ENCODE measurements at places on chromosomes 5 and 9.

- no peak for DNase-seq
Measured at GRCh38 chr9:129368444-129368978, 190.4 kb upstream of the IER5L start.

- peak; percentile 29 for DNase-seq
Measured at GRCh38 chr9:34403554-34404380, 27.1 kb upstream of the MYORG start.

GRCh38 chr5:140339636-140340035 is 6.8 kb downstream of the HBEGF start:
- DNase-seq = no peak

DNA sequence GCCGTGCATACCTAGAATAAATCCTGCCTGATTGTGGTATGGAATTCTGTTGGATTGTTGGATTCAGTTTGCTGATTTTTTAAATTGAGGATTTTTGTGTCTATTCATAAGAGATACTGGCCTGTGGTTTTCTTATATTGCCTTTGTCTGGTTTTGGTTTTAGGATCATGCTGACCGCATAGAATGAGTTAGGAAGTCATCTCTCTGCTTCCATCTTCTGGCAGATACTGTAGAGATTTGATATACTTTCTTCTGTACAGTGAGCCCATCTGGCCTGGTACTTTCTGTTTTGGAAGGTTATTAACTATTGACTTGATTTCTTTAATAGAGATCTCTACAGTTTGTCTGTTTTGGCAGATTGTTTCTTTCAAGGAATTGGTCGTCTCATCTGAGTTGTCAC is 14.7 kb downstream of the CEP72 start:
- no peak for DNase-seq

DNA sequence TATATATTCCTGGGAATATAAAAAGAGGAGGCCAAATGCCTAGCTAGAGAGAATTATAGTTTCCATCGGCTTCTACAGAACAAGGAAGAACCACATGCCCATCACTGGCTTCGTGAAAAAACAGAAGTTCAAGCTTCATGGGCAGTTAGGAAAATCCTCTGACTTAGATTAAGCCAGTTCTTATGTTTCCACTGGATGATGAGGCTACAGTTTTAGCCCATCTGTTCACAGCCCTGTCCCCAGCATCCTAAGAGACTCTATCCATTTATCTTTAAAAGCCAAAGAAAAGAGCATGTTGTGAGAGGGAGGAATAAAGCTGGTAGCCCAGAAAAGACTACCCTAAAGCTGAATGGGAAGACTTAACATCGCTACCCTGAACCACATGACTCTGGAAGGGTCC is 285.5 kb upstream of the WWC1 start:
- DNase-seq = no peak

Data from T-cell (primary cell).